ENCODE measurements at places on chromosomes 16 and 17.

DNA sequence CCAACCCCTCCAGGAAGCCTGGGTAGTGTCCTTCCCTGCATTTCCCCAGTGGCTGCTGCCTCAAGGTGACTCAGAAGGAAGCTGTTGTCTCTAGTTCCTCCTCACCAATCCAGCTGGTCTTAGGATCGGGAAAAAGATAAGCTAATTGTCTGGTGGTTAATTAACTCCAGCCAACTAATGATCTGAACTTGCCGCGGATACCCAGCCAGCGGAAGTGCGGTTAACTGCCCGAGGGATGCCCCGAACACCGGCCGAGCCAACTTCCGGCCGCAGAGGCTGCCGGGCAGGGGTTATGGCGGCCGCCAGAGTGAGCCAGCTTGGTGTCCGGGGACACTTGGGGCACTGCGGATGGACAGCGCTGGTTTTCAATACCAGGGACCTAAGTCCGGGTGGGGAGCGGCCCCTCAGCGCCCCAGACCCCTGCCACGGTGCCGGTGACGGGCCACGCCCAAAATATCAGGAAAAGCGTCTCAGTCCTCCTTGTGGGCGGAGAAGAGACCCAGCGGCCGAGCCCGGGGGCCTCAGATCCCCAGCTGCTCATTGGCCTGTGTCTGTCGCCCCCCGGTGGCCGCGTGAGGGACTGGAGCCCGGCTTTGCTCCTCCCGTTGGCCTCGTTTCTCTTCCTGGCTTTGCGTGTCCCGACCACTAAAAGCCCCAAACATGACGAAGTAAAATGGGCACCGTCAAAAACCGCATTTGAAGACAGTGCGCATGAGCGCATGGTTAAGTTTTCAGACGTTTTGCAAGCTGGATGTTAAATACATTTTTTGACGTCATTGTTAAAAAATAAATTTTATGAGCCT is 10.2 kb upstream of the PRSS22 start:
- DNase-seq = peak; percentile 94

DNA sequence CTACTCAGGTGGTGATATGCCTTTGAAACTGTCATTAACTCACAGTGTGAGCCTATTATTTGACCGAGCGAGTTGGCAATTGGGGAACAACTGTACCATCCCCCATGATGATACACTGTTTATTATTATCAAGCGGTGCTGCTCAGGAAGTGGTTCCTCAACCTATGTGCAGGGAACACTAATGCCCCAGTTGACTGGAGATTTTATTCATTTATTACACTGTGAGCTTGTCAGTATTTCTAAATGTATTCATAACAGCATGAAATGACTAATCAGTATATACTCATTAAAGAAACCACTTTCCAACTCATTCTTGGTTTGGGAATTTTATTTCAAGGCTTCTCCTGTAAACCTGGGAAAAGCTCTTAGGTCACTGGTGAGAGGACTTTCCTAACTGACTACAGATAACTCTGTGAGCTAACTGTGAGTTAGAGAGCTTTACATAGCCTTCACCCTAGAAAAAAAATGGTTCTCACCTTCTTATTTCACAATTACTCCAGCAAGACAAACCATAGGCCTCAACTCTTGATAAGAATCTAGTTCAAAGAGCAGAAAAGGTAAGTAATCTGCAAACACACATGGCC is 42.4 kb downstream of the NXPH3 start:
- DNase-seq = no peak

DNA sequence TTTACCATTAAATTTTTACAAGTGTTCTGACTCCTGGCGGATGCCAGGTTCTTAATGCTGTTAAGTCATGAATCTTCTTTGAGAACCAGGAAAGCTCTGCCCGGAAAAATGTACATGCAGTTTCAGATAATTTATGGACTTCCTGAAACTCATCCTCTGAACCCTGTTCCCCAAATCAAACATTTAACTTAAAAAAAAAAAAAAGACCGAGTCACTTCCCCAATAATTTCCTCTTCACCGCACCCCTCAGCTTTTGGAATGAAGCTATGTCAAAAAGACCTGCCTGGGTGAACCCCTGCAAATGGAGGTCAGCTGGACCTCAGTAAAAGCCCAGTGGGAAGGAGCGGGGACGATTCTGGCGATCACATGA is 15.0 kb downstream of the ZNF232 start:
- DNase-seq = no peak

- no peak for DNase-seq
Observed at GRCh38 chr17:80471922-80472321, 4.5 kb downstream of the NPTX1 start.

- peak; percentile 89 for DNase-seq
Observed at GRCh38 chr17:19447085-19447583, 36.1 kb downstream of the RNF112 start.
